Stimulated activated CD8-positive, alpha-beta memory T cell treated with anti-CD3 and anti-CD28 coated beads, Interleukin-4, amount 100 ng/mL, for 24 hours (primary cell): ENCODE measurements at places on chromosomes 4 and X.

GRCh38 chr4:86594559-86595425, 677 bp downstream of the PTPN13 start:
- DNase-seq: no peak

GRCh38 chr4:141246683-141247429, 26.2 kb downstream of the ZNF330 start:
- DNase-seq: no peak

DNA sequence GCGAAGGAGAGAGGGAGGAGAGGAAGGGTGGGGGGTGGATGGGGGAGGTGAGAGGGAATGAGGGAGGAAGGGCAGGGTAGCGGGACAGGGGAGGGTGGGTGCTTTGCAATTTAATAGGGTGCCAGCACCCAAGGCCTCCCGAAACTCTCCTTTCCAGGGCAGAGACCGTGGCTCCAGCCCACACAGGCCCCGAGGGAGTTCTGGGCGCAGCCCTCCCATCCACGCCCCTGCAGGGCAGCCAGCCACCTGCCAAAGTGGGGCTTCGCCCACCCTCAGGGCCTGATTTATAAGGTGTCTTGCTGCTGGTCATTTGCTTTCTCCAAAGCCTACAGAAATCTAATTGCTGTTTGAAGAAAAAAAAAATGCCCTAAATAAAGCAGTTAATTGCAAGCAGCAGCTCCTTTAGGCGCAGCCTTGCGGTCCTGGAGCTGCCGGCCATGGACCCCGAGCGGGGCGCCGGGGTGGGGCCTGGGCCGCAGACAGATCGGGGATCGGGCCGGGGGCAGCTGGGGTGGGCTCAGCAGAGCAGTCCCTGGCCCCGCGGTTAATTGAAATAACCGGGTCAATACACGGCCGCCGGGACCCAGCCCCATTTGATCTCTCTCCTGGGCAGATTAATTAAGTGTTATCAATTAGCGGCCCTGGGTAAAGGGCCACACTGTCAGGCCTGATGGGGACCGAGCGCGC, 106.0 kb upstream of the NKX1-1 start:
- no peak for DNase-seq

DNA sequence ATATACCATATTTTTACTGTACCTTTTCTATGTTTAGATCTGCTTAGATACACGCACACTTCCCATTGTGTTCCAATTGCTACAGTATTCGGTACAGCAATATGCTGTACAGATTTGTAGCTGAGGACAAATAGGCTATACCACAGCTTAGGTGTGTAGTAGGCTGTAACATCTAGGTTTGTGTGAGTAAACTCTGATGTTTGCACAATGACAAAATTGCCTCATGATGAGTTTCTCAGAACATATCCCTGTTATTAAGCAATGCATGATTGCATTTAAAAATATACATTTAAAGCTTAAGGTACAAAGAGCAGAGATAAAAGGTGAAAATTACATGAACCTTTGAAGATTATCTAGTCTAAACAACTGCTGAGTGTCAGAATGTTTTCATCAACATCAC, 181.7 kb downstream of the ADGRA3 start:
- no peak for DNase-seq

GRCh38 chr4:74671080-74671698, 123.1 kb downstream of the BTC start:
- peak; percentile 9 for DNase-seq
